ENCODE measurements at places on chromosomes 7 and 10.

DNA sequence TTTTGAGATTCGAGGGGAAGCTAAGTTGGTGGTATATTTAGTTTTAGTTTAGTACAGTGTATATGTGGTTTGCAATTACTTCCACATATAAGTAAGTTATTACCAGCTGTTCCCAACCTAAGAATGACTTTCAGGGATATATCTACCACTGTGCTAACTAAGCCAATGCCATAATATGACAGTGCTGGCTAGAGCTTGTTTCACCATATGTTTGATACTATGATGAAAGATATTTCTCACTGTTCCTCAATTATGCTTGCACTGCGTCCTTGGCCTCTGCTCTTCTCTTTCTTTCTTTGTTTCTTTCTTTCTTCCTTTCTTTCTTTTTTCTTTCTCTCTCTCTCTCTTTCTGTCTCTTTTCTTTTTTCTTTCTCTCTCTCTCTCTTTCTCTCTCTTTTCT is 113.8 kb upstream of the SKAP2 start:
- no peak for DNase-seq
- H3K27me3 ChIP-seq, result no peaks in the 10 kb centered on the region
- no peak overlapping the region for H3K27ac ChIP-seq

- no peaks in the 10 kb centered on the region for H3K4me1 ChIP-seq
- H3K27me3 ChIP-seq, result no peaks in the 10 kb centered on the region
- no peak overlapping the region for H3K27ac ChIP-seq
- no peak for DNase-seq
- H3K36me3 ChIP-seq, result peaks cover 6% of the 10 kb centered on the region
These were observed 12.1 kb downstream of the BRAT1 start for GRCh38 chr7:2542916-2543871.

DNA sequence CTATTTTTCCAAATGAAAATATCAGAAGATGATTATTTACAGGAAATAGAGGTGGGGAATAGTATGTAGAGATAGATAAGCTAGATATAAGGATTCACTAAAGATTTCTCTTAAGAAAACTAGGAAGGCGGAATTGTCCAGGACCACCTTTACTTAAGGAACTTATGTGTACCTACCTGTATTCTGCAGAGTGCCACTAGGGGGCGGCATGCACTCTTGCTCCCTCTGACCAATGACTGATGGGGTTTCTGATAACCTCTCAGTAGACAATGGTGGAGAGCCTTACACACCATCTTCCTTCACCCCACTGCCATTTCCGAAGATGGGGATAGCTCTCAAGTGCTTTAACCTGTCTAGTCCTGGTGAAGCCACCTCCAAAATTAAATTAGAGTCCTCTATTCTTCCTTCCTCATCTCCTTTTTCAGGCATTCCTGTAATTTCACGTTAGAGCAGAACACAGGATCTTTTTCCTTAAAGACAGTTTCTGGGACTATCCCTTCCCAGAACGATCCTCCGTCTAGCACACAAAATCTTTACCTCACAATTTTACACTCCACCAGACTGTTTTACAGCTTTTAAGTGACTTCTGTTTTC is 453.1 kb downstream of the SORCS1 start:
- no peaks in the 10 kb centered on the region for H3K36me3 ChIP-seq
- no peaks in the 10 kb centered on the region for H3K4me1 ChIP-seq
- DNase-seq, result peak; percentile 70
- no peaks in the 10 kb centered on the region for H3K27me3 ChIP-seq
- no peak overlapping the region for H3K27ac ChIP-seq

GRCh38 chr7:129144834-129145668 is 544 bp downstream of the TSPAN33 start:
- peaks cover 18% of the 10 kb centered on the region for H3K4me1 ChIP-seq
- no peaks in the 10 kb centered on the region for H3K36me3 ChIP-seq
- peak overlapping the region; percentile 18 for H3K4me3 ChIP-seq
- H3K27ac ChIP-seq, result no peak overlapping the region
- no peaks in the 10 kb centered on the region for H3K27me3 ChIP-seq

- H3K4me1 ChIP-seq, result no peaks in the 10 kb centered on the region
- no peaks in the 10 kb centered on the region for H3K36me3 ChIP-seq
- H3K27me3 ChIP-seq, result no peaks in the 10 kb centered on the region
- no peak overlapping the region for H3K4me3 ChIP-seq
These were observed 290.7 kb downstream of the KLF6 start for GRCh38 chr10:3494131-3494837.
